ENCODE measurements at places on chromosomes 3 and 15. TPM values are rescaled to one million over a fixed set of nuclear protein-coding genes. Genes with fewer than 3 reads are reported as not detected.

SLC22A13 gene
- total RNA-seq, result 0.22 TPM

TUSC2 gene
- 29.6 TPM for total RNA-seq

SHC4 gene
- total RNA-seq, result 0.53 TPM

FBN1 gene
- total RNA-seq, result 48.0 TPM

GOLGA6L4 gene
- 2.3 TPM for total RNA-seq

NCEH1 gene
- 42.6 TPM for total RNA-seq

GUCA1C gene
- not detected for total RNA-seq

EPHB3 gene
- total RNA-seq, result not detected

FETUB gene
- not detected for total RNA-seq

FAM174B gene
- 0.66 TPM for total RNA-seq

BTLA gene
- not detected for total RNA-seq

TRPM1 gene
- 0.27 TPM for total RNA-seq

SEMA3F gene
- total RNA-seq, result 75.3 TPM

SELENOK gene
- total RNA-seq, result 22.7 TPM

ITIH1 gene
- total RNA-seq, result not detected

ARHGEF26 gene
- total RNA-seq, result 0.80 TPM

Data from thoracic aorta endothelial cell (primary cell).